Activated CD4-positive, alpha-beta T cell treated with anti-CD3 and anti-CD28 coated beads, Interleukin-2, Interleukin-6, amounts not matched to agents 100 ng/mL and 50 ng/mL, durations not matched to agents 16 hours and 8 hours (primary cell): ENCODE measurements at places on chromosomes 6 and 20.

- DNase-seq: no peak
Measured at GRCh38 chr20:15931897-15932296, 641.4 kb downstream of the KIF16B start.

DNA sequence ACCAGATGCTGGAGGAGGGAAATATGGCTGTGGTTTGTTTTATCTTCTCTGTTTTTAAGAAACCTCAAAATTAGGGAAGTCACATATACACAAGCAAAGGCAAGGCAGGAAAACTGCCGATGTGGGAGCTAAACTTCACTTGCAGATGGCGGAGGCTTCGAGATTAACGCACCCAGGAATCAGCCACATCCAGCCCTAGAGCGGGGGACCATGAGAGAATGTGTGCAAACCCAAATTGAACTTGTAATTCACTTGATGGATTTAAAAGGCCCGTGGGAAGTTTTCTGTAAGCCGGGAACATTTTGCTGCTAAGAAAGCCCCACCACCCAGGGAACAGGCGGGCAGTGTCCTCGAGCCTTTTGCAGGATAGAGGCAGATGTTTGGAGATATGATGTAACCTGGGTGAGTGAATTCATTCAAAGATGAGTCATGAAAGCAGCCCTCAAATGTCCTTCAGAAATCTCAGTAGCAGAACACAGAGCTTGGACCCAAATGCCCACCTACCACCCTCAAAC, 39.9 kb downstream of the PREX1 start:
- DNase-seq: peak; percentile 52

GRCh38 chr6:162900503-162900902, 172.7 kb downstream of the PACRG start:
- no peak for DNase-seq

DNA sequence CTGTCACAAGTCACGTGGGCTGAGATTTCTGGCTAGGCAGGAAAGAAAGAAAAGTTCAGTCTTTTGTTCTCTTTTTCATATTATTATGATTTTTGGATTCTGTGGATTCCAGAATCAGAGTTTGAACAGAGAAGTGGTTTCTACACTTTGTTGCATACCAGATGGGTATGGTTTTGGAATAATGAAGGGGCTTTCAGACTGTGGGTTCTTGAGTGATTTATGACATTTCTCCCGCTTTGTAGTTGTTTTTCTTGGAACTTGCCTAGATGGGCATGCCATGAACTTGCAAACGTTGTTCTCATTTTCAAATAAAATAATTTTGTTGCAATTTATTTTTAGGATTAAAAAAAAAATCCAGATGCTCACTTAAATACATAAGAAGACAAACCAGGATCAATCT, 34.4 kb downstream of the CBFA2T2 start:
- no peak for DNase-seq
